ENCODE measurements at places on chromosomes 12 and 14.

- DNase-seq = peak; percentile 77
These were observed 1.6 kb upstream of the ASB2 start for GRCh38 chr14:93977790-93978581.

DNA sequence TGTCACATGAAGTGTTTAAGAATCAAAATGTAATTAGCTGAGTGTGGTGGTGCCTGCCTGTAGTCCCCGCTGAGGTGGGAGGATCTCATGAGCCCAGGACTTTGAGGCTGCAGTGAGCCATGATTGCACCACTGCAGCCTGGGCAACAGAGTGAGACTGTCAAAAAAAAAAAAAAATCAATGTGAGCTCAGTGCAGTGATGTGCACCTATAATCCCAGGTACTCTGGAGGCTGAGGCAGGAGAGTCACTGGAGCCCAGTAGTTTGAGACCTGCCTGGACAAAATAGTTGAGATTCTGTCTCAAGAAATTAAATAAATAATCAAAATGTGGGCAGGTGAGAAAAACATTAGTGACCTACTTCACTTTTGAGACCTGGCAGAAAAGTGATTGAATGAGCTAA lies 140.0 kb downstream of the MON2 start:
- DNase-seq = no peak

DNA sequence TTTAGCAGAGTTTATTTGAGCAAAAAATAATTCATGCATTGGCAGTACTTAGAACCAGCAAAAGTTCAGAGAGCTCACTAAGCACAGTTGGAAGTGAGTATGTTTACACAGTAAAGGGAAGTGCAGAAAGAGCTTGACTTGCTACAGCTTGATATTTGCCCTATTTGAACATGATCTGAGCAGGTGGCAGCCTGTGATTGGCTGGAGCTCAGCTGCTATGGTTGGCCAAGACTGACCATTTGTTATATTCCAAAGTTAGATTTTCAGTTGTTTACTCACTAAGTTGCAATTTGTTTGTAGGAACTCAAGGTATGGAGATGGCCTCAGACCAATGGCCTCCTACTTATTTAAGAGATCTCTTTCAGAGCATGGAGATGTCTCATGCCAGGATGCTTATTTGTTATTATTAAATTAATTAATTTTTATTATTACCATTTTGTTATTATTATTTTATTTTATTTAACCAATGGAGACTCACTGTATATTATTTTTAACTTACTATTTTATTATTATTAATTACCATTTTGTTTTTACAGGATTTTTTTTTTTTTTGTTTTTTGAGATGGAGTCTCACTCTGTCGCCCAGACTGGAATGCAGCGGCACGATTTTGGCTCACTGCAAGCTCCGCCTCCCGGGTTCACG lies 49.0 kb downstream of the ATP23 start:
- no peak for DNase-seq

GRCh38 chr12:56079723-56080555 lies at the start of gene ERBB3:
TSS of gene ERBB3 (plus strand) at chr12:56080165. CDS start at chr12:56080301, 136 bp downstream.
- peak; percentile 45 for DNase-seq

DNA sequence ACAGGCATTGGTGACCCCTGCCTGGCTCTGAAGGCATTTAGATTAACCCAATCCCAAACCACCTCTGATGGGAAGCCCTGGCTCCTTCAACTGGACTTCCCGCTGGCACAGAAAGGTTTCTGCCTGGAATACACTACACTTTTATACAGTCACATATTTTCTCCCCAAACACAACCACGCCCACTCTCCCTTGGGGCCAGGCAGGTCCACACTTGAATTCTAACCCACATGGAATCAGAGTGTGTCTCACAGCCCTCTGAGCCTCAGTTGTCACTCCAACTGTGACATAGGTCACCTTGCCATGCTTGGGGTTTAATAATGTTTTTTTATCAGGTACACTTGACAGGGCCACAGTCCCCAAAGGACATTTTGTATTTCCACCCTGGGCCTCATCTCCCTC lies 368.6 kb downstream of the BCL11B start:
- DNase-seq = no peak

DNA sequence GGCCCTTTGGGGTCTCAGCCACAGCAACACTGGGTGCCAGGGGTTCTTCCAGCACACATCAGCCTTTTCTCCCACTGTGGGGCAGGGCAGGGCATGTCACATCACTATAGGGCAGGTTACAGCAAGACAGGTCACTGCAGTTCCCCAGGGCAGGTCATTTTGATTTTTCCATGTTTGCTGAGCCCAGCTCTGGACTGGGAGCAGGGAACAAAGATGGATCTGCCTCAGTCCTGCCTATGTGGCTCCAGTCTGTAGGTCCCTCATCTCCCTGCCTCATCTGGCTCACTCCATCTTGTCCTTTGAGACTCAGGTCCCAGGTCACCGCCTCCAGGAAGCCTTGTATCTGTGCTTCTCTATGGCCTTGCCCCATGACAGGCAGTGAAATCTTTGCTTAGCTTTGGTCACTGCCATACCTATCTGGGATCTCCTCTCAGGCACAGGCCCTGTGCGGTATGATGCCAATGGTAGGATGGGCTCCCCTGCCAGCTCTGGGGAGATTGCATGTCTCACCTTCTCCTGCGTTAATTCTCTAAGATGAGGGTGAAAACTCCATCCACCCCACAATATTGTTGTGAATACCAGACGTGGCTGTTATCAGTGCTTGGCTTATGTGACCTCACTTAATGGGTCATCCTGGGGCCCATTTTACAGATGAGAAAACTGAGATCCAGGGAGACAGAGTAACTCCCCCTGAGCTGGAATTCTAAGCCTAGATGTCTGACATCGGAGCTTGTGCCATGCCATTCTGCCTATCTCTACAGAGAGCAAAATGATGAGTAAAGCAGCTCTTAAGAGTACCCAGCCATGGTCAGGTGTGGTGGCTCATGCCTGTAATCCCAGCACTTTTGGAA lies 1.5 kb downstream of the SERPINA6 start:
- no peak for DNase-seq

- DNase-seq = no peak
These were observed 2.1 kb upstream of the CRIP2 start for GRCh38 chr14:105472486-105472991.

DNA sequence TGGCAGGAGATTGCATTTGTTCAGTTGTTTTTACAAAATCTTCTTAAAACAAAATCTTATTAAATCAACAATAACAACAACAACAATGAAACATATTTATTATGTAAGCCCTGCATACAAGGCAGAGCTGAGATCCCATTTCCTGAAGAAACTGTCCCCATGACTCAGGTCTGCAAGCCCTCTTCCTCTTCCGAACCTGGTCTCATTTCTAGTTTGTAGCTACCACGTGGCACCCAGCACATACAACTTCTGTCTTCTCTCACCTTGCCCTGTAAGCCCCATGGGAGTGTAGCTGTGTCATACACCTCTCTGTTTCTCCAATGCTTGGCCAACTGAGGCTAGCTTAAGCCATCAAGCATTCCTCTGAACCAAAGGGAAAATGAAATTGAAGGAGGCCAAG lies 106.4 kb downstream of the SLC8A3 start:
- DNase-seq = no peak

DNA sequence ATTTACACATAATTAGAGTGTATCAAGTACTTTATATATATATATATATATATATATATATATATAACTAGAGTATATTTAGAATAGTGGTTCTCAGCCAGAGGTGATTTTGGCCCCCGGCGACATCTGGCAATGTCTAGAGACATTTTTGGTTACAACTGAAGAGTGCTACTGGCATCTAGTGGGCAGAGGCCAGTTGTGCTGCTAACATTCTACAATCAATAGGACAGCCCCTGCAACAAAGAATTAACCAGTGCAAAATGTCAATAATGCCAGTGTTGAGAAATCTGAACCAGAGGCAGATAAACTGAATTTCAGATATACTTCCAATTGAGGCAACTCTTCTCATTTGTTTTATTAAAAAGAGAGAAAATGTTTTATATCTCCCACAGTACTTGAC lies 8.9 kb downstream of the GTF2A1 start:
- no peak for DNase-seq

DNA sequence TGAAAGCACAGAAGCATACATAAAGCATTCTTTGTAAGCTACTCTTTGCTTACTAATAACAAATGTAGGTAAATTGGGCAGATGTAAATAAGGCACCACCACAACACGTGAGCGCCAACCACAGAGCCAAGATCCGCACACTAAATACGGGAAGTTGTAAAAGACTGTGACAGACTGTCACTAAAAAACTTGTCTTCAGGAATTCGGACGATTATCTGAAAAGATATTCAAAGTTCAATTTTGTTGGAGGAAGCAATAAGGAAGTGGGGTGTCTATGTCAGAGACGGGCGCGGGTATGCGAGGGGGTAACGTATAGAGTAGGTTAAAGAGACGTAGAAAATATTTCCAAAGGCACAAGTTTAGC lies 1.5 kb upstream of the HSP90B1 start:
- DNase-seq = no peak

- no peak for DNase-seq
These were observed 5.8 kb downstream of the CACNB3 start for GRCh38 chr12:48824112-48824511.

DNA sequence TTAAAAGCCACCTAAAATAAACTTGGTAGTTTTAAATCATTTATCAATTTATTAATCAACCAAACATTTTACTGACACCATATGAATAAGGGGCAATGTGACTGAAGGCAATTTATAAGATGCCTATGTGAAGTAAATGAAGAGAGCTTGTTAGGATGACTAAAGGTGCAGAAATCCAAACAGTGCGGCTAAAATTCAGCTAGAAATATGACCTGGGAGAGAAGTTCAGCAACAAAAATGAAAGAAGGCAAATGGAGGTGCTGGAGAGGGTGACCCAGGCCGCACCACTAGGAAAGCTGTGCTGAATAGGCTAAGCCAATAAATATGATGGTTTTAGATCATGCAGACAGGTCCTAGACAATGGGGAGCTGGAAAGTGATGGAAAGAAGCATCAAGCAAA lies 403.7 kb downstream of the BTG1 start:
- DNase-seq = no peak

DNA sequence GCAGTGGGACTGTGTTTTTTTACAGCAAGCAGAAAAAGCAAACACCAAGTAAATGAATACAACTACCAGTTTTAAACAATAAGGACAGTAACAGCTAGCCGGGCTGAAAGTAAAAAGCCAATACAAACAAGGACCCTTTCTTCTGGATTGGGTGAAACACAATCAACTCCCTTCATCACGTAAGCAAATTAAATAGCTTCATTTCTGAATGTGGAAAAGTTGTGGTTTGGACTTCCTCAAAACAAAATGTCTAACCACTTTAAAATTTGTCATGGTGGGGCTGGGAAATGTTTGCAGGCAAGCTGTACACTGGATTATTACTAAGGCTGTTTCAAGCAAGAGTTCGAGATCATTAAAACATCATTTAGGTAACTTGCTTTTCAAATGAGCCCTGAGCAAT lies 47.4 kb downstream of the TCHP start:
- DNase-seq = no peak

DNA sequence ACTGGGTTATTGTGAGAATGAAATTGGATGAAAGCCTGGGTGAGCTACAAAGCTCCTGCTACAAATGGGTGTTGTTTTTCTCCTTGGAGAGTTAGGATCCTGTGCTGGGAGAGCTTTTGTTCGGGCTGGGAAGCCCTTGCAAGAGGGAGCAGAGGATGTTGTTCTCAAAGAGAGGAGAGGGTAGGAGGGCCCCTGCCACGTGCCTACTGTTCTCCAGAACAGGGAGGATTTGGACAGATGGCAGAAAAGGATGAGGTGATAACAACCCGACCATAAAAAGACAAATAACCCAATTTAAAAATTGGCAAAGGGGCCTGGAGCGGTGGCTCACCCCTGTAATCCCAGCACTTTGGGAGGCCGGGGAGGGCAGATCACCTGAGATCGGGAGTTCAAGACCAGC lies 68.8 kb downstream of the GALNT16 start:
- DNase-seq = no peak

- no peak for DNase-seq
These were observed 2.8 kb upstream of the A2ML1 start for GRCh38 chr12:8819666-8819980.

DNA sequence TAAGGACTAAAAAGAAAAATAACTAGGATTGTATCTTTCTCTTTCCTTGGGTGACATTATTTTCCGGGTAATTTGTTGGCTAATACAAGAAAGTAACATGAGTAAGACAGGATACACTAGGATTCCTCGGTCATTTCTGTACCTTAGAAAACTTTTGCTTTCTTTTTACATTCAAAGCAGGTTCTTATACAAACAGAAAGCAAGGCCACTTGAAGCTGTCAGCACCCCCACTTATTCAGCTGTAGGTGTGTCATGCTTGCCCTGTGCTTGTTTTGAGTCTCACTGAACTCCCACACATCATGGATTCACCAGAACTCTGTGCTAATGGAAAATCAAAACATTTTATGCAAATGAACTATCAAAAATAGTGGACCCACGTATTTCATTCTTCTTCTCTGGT lies 266.8 kb upstream of the CLEC14A start:
- DNase-seq = no peak

- no peak for DNase-seq
These were observed 132.0 kb upstream of the RAP1B start for GRCh38 chr12:68478516-68479260.

- DNase-seq = no peak
These were observed 20.9 kb downstream of the PDE6H start for GRCh38 chr12:14993537-14994266.

GRCh38 chr14:104388541-104389325 lies 190.8 kb upstream of the C14orf180 start:
- DNase-seq = no peak
